ENCODE measurements at places on chromosomes 7 and 10.

DNA sequence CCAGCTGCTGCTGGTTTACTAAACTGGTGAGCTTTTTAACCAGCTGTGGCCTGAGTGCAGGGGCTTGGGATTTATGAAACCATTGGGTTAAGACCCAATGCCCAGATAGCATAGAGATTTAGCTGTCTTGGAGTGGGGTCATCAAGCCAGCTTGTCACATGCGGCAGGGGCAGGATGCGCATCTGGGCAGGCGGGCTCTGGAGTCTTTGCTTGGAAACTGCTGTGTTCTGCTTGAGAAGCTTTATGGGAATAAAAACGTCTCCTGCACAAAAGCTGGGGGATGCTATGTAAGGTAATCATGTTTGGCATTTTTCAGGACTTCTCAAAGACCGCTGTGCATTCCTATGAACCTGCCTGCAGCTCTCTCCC is 136.3 kb downstream of the MAPK8 start:
- DNase-seq = no peak

GRCh38 chr7:505171-505570 is 14.5 kb downstream of the PDGFA start:
- DNase-seq = no peak

DNA sequence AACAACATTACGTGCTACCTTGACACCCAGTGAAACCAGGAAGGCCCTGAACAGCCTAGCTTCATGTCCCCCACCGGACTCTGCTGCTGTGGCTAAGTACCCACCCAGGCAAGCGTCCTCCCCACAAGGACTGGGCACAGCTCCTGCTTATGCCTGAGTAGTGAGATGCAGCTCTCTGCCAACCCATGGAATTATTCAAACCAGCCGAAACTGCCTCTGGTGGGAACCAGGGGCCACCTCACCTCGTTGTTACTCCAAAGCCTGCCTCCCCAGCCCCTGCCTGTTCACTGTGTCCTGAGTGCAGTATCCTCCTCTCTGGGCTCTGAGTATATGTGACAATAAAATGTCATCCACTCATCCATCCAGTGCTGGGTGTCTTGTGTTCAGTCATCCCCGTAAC is 52.4 kb downstream of the CAMK2B start:
- no peak for DNase-seq

DNA sequence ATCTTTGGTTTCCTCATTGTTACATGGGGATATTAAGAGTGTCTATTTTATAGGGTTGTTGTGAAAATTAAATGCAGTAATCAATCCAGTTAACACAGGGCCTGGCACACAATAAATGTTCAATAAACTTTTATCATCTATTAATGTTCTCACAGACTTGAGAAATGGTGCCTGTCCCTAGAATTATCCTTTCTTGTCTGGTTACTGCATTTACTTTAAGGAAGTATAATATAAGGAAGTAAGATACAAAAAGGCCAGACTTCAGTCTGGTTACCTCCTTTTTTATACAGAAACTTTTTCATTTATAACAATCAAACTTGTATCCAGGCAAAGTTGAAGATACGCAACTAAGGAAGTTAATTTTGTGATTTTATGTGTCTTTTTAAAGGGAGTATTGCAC is 117.0 kb downstream of the LHFPL3 start:
- no peak for DNase-seq

- no peak for DNase-seq
Observed at GRCh38 chr7:28739128-28739527, 219.0 kb downstream of the TRIL start.

All from stimulated activated CD8-positive, alpha-beta memory T cell treated with anti-CD3 and anti-CD28 coated beads, Interleukin-4, amount 100 ng/mL, for 1 hour (primary cell).